ENCODE measurements at places on chromosomes 4 and X.

GRCh38 chr4:96681218-96681617 is 841.3 kb downstream of the PDHA2 start:
- no peak for DNase-seq

- no peak for DNase-seq
Measured at GRCh38 chr4:44162538-44163270, 285.9 kb downstream of the KCTD8 start.

DNA sequence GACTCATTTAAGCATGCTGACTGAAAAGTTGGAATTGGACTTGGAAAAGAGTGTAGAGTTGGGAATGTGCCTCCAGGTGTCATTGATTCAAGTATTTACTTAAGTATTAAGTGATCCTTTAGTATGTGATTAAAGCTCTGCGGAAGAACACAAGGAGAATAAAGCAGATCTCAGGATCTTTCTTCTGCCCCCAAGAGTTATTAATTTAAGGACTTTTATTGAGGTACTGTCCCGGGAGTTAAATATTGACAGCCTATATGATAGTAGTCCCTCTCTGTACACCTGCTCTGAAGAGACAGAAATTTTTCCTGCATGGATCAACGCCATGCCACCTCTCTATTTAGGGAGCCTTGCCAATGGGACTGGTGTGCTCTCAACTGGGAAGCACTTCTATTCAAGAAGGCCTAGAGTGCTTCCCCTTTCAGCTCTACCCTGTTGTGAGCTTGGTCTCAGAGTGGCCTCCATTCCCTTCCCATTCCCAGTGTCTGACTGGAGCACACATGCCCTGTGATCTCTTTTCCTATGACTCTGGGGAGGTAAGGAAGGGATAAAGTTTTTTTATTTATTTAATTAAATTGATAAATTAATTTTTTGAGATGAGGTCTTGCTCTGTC is 75.9 kb downstream of the SHISA3 start:
- no peak for DNase-seq

- no peak for DNase-seq
Measured at GRCh38 chr4:107890779-107891178, 40.6 kb upstream of the CYP2U1 start.

DNA sequence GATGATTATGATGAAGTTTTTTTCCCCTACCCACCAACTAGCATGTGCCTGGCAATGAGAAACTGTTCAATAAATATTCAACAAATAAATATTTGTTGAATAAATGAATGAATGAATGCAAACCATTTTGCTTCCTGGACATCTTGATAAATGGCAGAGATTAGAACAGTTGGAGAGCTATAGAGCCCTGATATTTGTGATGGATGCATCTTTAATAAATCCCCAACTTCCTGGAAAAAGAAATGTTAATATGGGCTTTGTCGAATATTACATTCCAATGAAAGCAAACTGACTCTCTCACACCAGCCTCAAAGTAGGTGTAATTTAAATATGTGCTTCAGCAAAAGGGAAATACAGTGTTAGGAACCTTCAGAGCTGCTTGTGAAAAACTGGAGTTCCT is 419.7 kb downstream of the MID1IP1 start:
- no peak for DNase-seq

GRCh38 chr4:86543560-86544309 is 50.4 kb upstream of the PTPN13 start:
- no peak for DNase-seq

- no peak for DNase-seq
Measured at GRCh38 chr4:15416357-15417232, 11.2 kb upstream of the C1QTNF7 start.

DNA sequence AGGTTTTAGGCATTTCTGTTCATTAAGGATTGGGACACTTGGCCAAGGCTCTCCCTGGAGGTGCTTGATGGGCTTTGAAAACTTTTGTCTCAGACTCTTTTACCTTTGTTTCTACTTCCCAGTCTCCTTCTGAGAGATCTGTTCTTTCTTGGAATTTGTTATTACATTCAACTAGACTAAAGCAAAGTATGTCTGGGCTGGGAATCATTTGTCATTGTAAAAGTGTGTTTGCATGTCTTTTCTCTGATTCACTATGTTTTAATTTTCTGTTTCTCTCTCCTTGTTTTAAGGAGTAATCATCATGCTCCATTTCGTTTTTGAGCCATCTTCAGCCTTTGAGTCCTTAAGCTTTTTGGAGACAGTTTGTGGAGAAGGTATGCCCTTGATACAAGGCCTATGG is 12.2 kb upstream of the PGRMC2 start:
- DNase-seq, result no peak

- DNase-seq, result no peak
Measured at GRCh38 chrX:39331082-39331704, 529.9 kb downstream of the MID1IP1 start.

GRCh38 chr4:81526706-81527105 is 55.0 kb upstream of the RASGEF1B start:
- no peak for DNase-seq

DNA sequence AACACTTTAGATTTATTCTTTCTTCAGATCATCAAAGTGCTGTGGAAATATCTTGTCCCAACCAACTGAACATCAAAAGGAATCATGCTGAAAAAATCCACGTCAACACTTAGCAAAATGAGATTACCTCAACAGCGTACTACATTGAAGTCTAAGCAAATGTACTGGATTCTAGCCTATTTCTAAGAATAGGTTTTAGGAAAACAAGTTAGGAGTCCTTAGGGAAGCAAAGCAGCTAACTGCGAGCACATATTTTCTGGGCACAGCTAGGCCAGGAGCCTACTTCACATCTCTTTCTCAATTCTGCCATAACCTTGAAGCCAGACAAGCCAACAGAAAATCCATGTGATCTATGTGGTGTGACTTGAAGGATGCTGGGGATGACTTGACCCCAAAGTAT is 22.2 kb downstream of the KDR start:
- DNase-seq, result no peak

DNA sequence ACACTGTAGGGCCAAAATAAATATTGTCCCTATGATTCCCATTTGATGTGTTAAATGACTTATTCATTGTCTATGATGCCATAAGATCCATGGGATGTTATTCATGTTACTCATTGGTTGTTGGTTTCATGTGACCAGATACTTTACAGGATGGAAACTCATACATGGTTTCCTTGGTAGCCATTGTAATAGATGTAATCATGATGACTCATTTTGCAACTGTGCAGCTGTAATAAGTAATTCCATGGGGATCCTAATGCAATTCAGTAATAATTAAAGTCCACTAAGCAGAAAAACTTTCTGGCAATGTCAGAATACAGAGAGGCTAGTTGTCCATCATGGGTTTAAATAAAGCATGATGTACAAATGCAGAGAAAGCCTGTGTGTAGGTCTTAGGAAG is 389.7 kb upstream of the NR3C2 start:
- DNase-seq, result no peak

GRCh38 chr4:76518241-76518640 is 83.2 kb downstream of the SHROOM3 start:
- DNase-seq, result no peak

DNA sequence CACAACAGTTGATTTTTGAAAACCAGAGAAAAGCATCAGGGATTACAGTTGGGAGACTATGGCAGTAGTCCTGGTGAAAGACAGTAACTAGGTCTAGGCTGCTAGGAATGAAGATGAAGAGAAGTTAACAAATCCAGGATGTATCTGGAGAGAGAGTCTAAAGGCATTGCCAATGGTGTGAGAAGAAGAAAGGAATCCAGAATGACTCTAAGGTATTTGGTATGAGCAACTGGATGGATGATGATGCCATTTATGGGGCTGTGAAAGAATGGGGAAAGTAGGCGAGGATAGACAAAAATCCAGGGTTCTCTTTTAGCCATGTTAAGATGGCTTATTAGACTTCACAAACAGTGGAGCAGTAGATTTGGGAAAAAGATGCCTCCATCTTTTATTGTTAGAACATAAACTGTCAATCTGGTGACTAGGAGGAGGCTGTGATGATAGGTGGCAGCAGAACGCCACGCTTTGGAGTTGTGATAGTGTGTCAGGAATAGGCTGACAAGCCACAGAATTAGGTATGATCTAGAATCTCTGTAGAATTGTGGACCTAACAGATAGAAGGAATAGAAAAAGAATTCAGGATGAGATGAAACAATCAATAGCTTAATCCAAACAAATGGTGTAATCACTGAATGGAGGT is 27.3 kb upstream of the JADE1 start:
- no peak for DNase-seq

DNA sequence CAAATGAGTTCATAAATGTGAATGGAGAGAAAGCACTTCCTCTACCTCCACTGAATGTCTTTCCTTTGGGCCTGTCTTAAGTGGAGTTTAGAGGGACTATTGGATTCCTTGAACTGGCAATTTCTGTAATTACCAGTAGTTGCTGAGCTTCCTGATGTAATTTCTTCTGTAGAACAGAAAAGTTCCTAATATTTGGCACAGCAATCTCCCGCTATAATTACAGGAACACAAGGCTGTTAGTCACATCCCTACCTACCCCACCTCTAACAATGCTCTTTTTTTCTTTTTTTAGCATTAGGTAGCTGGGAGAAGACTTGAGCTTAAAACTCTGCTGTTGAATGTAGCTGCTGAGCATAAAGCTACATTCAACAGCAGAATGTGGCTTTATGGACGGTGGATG is 24.8 kb upstream of the RBPJ start:
- no peak for DNase-seq

DNA sequence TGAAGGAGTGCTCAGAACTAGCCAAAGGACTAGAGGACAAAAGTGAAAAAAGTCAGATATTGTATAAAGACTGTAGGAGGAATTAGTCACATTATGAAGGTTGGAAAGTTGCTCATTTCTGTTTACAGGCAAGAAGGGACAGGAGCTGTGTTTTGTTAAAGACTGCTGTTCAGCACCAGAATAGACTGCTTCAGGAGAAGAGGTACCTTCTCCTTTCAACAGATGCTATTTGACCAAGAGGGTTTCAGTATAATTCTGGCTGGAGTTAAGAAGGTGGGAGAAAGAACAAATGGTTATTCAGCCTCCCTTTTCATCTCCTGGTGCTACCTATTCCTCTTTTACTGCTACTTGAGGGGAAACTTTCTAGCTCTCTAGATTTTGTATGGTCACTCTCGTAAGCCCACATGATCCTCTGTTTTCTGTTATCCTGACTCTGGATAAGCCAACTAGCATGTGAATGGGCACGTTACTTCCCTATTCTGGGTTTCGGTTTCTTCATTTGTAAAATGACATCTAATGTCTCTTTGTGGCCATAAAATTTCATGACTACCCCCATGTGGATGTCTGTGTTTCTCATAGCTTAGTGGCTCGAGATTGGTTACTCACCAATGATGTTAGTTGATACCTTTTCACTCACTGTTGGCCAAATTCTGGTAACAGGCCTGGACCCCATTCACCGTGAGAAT is 68.9 kb downstream of the SH2D1A start:
- no peak for DNase-seq

DNA sequence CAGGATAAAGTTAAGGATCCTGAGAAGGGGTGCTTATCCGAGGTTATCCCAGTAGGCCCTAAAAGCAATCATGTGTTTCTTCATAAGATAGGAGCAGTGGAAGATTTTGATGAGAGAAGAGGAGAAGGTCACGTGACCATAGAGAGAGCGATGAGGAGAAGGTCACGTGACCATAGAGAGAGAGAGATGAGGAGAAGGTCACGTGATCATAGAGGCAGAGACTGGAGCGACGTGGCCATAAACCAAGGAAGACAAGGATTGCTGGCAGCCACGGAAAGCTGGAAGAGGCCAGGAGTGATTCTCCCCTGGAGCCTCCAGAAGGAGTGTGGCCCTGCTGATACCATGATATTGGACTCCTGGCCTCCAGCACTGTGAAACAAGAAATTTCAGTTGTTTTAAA is 38.4 kb upstream of the ZNF518B start:
- no peak for DNase-seq

- DNase-seq, result no peak
Measured at GRCh38 chr4:6239968-6240367, 29.7 kb upstream of the WFS1 start.

DNA sequence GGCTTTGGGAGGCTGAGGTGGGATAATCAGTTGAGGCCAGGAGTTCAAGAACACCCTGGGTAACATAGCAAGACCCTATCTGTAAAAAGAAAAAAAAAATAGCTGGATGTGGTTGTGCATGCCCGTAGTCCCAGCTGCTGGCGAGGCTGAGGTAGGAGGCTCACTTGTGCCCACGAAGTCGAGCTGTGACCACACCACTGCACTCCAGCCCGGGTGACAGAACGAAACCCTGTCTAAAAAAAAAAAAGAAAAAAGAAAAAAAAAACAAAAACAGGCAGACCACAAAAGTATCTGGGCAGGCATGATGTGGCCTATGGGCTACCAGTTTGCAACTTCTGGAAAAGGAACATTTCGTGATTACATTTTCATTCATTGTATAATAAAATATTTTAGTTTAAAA is 38.1 kb upstream of the RASGEF1B start:
- DNase-seq, result no peak

GRCh38 chr4:99983289-99983943 is 33.3 kb upstream of the H2AZ1 start:
- no peak for DNase-seq

DNA sequence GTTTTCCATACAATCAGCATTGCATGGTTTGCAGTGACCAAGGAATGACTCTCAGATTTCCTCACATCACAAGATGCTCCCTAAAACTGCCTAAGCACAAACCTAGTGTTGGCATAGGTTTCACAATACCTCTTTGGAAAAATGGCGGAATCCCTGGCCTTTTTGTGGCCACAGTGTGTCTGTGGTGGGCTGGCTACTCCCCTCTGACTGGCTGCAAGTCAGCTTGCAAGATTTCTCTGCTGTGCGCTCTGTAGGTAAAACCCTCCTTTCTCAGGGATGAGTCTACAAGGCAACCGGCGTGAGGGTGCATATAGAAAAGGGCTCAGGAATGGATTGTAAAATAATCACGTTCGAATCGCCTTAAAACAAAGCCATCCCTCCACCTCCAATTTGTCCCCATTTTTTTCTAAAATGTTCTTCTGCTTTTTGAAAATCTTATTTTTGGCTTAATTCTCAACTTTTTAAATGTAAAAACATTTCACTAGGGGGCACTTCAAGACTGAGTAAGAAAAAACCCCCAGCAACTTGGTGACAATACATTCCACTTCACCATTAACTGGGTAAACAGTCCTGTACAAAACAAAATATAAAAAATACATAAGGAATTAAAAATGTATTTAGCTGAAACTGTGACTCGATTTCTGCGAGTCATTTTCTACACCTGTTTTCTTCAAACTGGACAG is 235.6 kb downstream of the STIM2 start:
- no peak for DNase-seq

DNA sequence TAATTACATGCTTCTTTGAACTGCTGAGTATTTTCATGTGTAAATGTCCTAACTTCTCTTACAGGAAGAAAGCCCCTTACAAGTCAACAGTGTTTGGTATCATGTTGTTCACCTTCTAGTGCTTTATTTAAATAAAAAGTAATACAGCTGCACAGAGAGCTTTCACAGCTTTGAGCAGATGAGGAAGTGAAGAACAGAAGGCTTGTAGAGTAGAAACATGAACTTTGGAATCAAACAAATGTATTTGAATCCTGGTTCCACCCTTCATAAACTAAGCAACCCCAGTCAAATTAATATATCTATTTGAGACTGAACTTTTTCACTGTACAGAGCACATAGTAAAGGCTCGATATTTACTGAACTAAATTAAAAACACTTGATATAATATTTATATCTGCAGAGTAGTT is 120.5 kb downstream of the CAMK2D start:
- no peak for DNase-seq
